ENCODE measurements at places on chromosomes 7 and 10.

DNA sequence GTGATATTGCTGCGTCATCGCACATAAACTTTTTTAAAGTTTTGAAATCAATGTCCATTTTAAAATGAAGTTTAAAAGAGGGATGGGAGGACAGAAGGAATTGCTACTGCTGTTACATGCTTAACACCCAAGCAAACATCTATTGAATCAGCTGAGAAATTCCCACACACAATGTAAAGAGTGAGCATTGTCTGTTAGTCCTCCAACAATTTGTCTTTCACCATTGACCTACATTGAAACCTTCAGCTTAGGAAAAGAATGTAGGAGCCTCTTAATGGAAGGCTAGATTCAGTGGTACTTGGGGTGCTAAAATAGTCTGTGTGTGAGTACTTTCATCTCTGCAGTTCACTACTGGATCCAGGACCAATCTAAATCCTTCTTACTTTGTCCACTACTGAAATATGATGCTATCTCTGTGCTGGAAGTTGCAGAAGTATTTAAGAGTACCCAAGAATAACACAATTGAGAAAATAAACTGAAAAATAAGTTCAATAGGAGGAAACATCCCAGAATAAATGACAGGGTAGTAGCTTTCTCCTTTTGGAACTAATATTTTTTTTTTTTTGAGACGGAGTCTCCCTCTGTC, 23.8 kb upstream of the FBXW4 start:
- no peak for DNase-seq

GRCh38 chr10:52187521-52188258, 126.4 kb upstream of the DKK1 start:
- DNase-seq = no peak

DNA sequence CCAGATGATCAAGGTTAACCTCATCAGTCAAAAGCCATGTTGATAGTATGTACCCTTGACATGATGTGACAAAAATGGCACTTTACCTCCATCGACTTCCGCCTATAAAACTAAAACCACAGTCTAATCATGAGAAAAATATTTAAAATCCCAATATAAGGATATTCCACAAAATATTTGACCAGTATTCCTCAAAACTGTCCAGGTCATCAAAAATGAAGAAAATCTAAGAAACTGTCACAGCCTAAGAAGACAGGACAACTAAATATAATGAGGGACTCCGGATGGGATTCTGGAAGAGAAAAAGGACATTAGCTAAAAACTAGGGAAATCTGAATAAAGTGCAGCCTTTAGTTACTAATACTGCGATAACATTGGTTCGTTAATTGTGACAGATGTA, 67.6 kb downstream of the XPNPEP1 start:
- no peak for DNase-seq

- no peak for DNase-seq
Observed at GRCh38 chr10:22615819-22616499, 98.4 kb downstream of the PIP4K2A start.

DNA sequence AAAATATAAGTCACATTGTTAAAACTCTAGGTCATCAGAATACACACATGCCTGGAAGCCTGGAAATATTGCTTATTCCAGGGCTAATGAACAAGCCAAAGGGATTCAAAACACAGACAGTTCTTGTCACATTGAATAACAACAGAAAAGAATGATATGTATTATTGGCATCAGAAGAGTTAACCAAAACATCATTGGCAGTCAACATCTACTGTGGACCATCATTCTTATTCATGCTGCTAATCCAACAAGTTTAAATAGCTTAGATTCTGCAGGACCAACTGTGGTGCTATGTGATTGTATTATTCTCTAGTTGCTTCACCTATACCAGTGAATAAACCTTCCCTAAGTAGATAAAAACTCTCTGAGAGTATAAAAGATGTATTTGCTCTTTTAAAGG, 198.3 kb downstream of the NEBL start:
- no peak for DNase-seq

GRCh38 chr7:100171087-100171681, 2.8 kb upstream of the GAL3ST4 start:
- DNase-seq = peak; percentile 61

DNA sequence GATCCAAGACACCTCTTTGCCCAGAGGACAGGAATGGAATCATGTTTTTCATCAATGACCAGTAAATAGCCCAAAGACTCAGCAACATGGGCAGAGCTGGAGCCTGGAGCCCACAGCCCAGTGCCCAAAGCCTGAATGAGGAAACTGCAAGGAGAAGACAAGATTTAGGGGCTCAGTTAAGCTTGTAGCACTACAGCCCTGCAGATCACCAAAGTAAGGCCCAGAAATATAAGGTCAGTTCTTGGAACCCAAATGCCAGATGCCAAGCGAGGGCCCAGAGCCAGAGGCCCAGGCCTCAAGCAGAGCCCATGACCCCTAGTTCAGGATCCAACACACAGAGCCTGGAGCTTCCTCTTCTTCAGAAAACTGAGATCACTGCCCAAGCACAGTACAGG, 32.4 kb downstream of the MBL2 start:
- no peak for DNase-seq

DNA sequence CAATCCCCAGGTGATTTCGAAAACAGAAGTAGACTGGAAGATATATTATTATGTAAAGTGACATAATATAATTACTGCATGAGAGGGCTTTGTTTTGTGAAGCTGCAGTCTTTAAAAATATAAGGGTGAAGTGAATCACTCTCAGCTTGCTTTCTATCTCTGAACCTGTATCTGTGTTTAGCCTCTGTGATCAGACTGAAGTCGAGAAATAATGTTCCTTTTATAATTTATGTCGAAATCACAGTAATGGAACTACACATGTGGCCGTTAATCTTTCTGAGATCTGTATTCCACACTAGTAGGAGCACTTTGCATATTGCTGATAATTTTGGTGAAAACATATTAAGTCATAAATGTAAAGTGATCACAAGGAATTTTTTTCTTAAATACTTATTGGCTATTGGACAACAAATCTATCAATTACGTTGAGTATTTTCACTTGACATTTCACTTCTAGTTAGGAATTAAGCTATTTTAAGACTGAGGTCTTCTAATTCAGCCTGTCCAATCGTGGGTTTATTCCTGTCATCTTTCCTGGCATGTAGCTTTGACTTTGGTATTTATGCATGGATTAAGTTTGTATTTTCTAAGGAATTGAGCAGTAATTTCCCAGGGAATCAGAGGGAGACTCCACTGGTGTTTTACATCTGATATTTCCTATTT, 268.2 kb upstream of the POT1 start:
- no peak for DNase-seq

- no peak for DNase-seq
Observed at GRCh38 chr7:151539088-151539671, 19.5 kb upstream of the RHEB start.

- DNase-seq = no peak
Observed at GRCh38 chr10:35546824-35547225, 58.3 kb upstream of the GJD4 start.

GRCh38 chr10:93703066-93703465, 674 bp upstream of the FRA10AC1 start:
- DNase-seq = no peak

DNA sequence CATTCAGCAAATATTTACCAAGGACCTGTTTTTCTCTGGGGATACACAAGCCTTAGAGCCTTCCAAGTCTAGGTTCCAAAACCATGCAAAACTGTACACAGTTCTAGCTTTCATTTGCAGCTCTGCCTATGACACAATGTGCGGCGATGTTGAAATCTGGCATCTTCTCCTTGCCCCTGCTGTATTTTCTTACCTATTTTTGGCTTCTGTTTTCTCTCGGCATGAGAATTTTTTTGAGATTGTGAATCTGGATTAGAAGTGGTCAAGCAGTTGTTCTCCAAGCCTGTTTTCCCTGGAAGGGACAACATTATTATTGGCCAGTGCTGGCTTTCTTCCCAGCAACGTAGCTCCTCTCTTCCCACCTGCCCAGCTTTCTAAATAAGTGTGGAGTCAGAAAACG, 176.3 kb downstream of the CREB5 start:
- DNase-seq = no peak

DNA sequence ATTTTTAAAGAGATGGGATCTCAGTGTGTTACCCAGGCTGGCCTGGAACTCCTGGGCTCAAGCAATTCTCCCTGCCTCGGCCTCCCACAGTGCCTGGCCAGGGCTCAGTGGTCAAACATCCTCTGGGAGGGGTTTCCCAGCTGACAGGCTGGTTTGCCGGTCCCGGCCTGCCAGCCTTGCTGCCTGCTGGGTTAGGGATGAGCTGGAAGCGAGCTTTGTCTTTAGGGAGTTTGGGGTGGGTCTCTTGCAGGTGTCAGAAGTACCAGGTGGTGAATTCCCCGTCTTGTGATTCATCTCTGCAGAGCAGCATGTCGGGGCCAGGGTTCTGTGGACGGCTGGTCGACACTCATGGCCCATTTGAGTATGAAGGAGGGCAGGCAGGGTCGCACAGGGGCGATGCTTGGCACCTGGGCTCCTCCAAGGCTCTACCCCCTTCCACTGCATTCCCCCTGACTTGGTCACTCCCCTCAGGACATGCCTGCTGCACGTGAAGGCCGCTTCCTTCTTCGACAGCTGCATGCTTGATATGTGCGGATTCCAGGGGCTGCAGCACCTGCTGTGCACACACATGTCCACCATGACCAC, 30.3 kb downstream of the ZAN start:
- no peak for DNase-seq

Measured in CD4-positive, CD25-positive, alpha-beta regulatory T cell (primary cell).